Glutamatergic neuron (in vitro differentiated cells): ENCODE measurements at places on chromosomes 16 and 17. TPM values are rescaled to one million over a fixed set of nuclear protein-coding genes. Genes with fewer than 3 reads are reported as not detected.

KRTAP17-1 gene
- not detected for total RNA-seq

DNA sequence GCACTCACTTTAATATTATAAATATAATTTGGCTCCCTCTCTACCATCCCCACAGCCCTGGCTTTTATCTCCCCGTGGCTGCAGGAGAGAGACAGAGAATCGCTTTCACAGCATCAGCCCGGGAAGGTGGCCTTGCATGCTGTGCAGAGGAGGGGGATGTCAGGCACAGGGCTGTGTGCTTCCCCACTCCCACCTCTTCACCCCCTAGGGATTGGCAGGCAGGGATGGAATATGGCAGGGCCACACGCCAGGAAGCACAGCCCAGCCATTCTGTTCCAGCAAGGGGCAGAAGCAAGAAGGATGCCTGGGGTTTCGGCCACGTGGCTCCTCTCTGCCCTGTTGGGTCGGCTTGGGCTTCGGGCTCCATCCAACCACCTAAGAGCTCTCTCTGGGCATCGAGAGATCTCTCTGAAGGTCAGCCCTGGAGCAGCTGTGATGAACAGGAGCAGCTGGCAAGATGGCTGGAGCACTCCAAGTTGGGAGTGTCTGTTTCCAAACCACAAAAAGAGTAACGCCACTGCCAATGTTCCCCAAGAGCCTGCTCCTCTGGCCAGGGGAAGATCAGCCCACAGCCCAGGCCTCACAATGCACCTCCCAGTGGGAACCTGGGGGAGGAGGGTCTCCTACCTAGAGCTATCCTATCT, 223.2 kb downstream of the C16orf78 start:
- no peak overlapping the region for H3K4me3 ChIP-seq
- peaks cover 59% of the 10 kb centered on the region for H3K4me1 ChIP-seq
- H3K27ac ChIP-seq = peak overlapping the region; percentile 84
- DNase-seq = peak; percentile 57

- DNase-seq = no peak
- H3K27me3 ChIP-seq = peaks cover 24% of the 10 kb centered on the region
- H3K4me1 ChIP-seq = no peaks in the 10 kb centered on the region
- H3K4me3 ChIP-seq = no peak overlapping the region
Measured at GRCh38 chr16:31414706-31415105, 13.5 kb downstream of the COX6A2 start.

DNA sequence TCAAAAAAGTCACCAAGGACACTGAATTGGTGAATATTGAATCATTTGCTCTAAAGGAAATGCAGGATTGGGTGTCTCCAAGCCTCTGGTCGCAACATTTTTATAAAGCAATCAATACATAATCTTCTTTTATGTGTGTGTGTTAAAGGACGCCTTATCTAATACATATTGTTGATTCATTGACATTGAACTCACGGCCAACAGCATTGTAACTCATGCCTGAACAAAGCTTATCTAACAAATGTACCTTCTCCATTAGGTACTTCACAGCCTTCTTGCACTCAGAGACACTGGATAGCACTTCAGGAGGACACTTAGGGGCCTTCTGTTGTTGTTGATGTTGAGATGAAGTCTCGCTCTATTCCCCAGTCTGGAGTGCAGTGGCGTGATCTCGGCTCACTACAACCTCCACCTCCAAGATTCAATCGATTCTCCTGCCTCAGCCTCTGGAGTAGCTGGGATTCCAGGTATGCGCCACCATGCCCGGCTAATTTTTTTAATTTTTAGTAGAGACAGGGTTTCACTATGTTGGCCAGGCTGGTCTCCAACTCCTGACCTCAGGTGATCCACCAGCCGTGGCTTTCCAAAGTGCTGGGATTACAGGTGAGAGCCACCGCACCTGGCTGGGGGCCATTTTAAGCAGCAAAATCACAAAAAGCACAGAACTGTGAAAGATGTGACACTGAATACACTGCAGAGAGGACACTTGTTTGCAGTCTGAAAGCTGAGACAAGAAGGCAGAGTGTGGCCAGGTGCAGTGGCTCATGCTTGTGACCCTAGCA, 13.2 kb upstream of the PDXDC1 start:
- no peak overlapping the region for H3K27ac ChIP-seq
- no peak overlapping the region for H3K4me3 ChIP-seq
- H3K27me3 ChIP-seq = peaks cover 2% of the 10 kb centered on the region
- no peaks in the 10 kb centered on the region for H3K4me1 ChIP-seq
- no peak for DNase-seq

DNA sequence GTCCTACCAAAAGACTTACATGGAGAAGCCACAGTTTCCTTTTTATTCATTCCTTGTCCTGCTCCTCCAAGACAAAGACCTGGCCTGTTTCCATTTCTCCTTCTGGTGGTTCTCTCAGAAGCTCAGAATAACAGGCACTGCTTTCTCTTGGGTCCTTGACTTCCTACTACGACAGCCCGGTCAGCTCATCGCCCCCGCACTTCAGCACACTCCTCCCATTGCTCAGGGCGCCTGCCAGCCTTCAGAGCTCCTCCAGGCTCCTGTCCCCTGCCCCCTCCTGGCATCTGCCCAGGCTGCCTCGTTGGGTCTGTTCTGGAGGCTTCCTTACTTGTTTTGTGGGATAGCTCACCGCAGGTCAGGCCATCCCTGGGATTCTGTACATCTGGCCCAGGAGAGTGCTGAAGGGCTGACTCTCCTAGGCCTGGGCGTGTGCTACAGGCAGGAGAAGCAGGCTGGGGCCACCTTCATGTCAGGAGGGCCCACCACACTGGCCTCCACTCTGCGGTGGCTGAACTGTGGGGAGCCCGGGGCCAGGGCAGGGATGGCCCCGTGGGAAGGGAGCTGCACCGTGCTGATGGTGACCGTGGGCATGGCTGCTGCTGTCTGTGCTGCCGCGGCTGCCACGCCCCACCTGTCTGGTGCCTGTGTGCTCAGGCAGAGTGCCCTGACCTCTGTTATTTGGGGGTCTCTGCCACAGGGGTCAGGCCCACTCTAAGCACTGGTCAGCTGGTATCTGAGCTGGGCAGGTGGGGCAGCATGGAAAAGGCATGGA, 17.7 kb downstream of the TCF25 start:
- H3K4me1 ChIP-seq = no peaks in the 10 kb centered on the region
- H3K27me3 ChIP-seq = peaks cover 2% of the 10 kb centered on the region
- DNase-seq = no peak
- H3K36me3 ChIP-seq = no peaks in the 10 kb centered on the region
- H3K27ac ChIP-seq = no peak overlapping the region

DNA sequence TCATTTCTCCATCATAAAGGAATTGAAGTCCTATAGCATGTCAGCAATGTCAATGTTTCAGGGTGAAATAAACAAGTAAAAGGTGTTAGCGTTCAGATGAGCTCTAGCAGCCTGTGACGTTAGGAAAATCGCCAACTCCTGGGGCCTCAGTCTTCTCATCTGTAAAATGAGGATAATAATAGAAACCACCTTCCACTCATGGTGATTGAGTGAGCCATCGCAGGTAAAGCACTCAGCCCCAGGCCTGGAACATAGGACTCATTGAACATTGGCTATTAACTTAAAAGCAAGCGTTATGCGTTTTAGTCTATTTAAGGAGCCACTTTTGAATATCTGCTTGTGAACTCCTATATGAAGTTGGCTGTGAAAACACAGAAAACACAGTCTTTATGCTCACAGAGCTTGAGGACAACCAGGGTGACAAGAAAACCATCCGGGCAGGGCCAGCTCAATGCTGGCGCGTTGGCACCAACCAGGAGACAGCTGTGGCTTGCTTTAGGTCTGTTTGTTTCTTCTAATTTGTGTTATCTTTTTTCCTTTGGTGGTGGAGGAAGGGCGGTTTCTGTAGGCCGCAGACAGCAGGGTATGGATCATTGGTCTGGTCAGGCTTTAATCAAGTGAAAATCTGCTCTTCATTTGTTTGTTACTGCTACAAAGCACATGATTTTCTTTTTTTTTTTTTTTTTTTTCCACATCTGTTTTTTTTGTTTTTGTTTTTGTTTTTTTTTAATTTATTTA, 35.7 kb upstream of the MED9 start:
- H3K4me1 ChIP-seq = peaks cover 14% of the 10 kb centered on the region
- no peak for DNase-seq
- H3K27ac ChIP-seq = peak overlapping the region; percentile 95
- no peak overlapping the region for H3K4me3 ChIP-seq

DNA sequence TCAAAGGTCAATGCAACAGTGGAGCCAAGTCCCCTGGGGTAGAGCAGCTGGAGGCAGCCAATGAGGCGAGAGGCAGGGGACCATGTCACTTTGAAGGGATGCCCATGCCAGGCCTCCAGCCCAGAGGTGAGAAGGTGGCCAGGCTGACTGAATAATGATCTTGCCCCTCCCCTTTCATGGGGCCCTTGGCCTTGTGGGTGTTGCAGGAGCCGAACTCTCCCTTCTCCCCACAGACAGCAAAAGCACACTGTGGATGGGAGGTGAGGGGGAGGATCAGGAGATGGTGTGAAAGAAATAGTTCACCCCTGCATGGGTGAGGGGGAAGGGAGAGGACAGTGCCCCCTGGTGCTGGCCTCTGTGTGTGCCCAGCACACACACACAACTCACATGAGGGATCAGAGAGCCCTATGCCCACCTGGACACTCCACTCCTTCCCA, 15.8 kb upstream of the TBX21 start:
- peaks cover 16% of the 10 kb centered on the region for H3K27me3 ChIP-seq
- no peaks in the 10 kb centered on the region for H3K36me3 ChIP-seq
- no peak overlapping the region for H3K4me3 ChIP-seq
- H3K4me1 ChIP-seq = peaks cover 13% of the 10 kb centered on the region
- DNase-seq = no peak

- peaks cover 14% of the 10 kb centered on the region for H3K36me3 ChIP-seq
- no peak overlapping the region for H3K27ac ChIP-seq
- no peak for DNase-seq
- H3K4me1 ChIP-seq = peaks cover 4% of the 10 kb centered on the region
- H3K4me3 ChIP-seq = no peak overlapping the region
Measured at GRCh38 chr17:4166419-4166818, 23.4 kb downstream of the CYB5D2 start.

DNA sequence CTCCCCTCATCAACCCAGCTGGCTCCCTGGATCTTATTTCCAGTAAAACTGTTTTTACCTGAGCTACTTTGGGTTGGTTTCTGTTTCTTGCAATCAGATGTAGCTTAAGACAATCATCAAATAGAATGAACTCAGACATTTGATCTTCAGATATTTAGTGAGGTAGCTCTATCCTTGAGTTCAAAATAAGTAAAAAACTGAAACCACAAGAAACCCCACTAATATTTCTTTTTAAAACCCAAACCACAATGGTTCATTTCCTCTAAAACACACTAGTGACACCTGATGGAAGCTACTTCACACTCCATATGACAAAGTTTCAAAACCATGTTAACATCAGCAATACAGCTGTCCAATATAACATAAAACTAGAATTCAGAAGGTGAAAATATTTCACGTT, 37.8 kb downstream of the CACNG1 start:
- no peak overlapping the region for H3K4me3 ChIP-seq
- H3K36me3 ChIP-seq = no peaks in the 10 kb centered on the region
- H3K27ac ChIP-seq = no peak overlapping the region
- no peaks in the 10 kb centered on the region for H3K4me1 ChIP-seq

GRCh38 chr17:19958023-19958422, 19.6 kb downstream of the AKAP10 start:
- DNase-seq = no peak
- no peaks in the 10 kb centered on the region for H3K4me1 ChIP-seq
- H3K27me3 ChIP-seq = no peaks in the 10 kb centered on the region
- no peak overlapping the region for H3K4me3 ChIP-seq
- no peak overlapping the region for H3K27ac ChIP-seq

TMEM238L gene
- total RNA-seq = not detected

DNA sequence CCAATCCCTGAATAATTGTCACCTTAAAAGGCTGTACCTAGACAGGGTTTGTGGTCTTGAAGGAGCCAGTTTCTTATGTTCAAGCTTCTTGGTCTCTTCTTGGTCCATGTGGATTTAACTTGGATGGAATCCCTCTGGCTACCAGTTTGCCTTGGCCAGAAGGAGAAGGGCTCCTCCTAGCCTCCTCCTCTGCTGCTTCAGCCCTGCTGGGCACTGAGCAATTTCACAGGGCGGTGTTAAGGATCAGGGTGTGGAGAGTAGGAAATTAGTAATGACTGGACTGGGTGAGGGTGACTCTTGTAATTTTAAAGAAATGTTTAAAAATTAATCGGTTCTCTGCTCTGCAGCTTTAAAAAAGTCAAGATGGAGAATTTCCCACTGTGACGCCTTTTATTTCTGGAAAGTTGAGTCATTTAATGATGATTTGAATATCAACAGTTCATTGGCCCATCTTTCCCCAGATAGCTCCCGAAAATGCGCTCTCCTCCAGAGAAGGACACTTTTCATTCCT, 96.4 kb downstream of the MSI2 start:
- no peak overlapping the region for H3K4me3 ChIP-seq
- no peak overlapping the region for H3K27ac ChIP-seq
- peaks cover 5% of the 10 kb centered on the region for H3K36me3 ChIP-seq
- DNase-seq = no peak
- peaks cover 1% of the 10 kb centered on the region for H3K27me3 ChIP-seq

DNA sequence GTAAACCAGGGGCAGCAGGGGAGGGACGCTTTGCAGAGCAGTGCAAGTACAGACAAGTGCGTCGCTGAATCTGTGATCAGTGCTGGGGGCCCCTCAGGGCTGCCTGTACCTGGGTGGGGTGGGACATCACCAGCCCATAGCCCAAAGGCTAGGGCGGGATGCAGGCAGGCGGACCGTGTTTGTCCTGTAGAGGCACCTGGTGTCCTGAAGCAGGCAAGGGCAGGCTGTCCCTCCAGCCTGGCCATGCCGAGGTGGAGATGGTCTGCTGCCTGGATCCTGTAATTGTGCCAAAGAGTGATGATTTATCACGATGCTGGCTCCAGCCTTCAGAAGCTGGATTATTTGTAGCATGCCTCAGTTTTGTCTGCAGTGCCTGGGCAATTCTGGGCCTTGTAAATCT, 137.9 kb upstream of the GSE1 start:
- peaks cover 33% of the 10 kb centered on the region for H3K4me1 ChIP-seq
- H3K27ac ChIP-seq = peak overlapping the region; percentile 59
- H3K27me3 ChIP-seq = peaks cover 15% of the 10 kb centered on the region
- H3K36me3 ChIP-seq = no peaks in the 10 kb centered on the region
- DNase-seq = no peak
- peak overlapping the region; percentile 39 for H3K4me3 ChIP-seq

DNA sequence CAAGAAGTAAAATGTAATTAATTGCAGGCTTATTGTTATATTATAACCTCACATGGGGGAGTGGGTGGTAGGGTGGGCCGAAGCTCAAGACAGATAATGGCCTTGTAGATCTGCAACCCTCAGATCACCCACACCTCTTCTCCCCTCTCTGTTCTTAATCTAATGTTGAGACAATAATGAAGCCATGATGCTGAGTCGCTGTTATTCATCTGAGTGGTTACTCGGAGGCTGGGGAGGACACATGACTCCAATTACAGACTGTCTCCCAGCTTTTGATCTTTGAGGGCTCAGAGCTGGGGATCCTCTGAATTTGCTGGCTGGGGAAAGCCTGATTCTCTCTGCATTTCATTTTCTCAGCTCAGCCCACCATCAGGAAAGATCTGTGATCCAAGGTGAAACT, 275.3 kb downstream of the SHISA9 start:
- peaks cover 10% of the 10 kb centered on the region for H3K27me3 ChIP-seq
- no peak for DNase-seq
- peaks cover 37% of the 10 kb centered on the region for H3K4me1 ChIP-seq
- H3K36me3 ChIP-seq = peaks cover 4% of the 10 kb centered on the region
- no peak overlapping the region for H3K27ac ChIP-seq
